ENCODE measurements at places on chromosomes 12 and 14. TPM values are rescaled to one million over a fixed set of nuclear protein-coding genes. Genes with fewer than 3 reads are reported as not detected.
A peak's percentile ranks its signal among the peaks of the same experiment; 100 is the strongest.

DNA sequence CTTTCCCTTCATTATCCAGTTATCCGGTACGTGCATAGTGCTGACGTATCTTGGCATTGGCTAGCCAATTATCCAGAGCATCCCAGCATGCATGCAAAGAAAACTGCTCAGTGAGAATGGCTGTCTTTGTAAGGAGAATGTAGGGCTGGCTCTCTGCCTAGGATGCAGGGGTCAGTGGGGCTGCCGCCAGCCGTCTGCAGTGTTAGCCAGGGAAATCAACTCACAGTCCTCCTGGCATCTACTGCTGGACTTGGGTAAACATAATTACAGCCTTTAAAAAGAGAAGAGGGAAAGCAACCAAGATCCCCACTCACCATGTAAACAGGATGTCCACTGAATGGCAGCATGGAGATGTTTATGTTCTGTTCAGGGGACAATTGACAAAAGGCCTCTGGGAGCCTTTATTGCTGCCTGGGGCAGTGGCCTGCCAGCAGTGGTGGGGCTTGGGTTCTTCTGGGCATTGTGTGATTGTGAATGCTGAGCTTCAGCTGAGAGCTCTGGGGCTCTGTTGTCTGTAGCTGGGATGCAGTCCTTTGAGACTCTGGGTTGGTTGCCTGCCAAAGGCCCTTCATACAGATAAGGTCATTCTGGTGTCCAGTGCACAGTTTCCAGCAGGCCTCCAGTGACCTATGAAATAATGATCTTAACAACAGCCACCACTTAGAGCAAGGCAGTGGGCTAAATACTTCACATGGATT, 121.8 kb downstream of the TBC1D30 start:
- peak; percentile 53 for DNase-seq

- DNase-seq, result no peak
Observed at GRCh38 chr12:40286583-40286982, 61.8 kb downstream of the LRRK2 start.

TAC3 gene
- not detected for total RNA-seq

PRKAG1 gene
- total RNA-seq, result 50.6 TPM

KRT73 gene
- not detected for total RNA-seq

DNA sequence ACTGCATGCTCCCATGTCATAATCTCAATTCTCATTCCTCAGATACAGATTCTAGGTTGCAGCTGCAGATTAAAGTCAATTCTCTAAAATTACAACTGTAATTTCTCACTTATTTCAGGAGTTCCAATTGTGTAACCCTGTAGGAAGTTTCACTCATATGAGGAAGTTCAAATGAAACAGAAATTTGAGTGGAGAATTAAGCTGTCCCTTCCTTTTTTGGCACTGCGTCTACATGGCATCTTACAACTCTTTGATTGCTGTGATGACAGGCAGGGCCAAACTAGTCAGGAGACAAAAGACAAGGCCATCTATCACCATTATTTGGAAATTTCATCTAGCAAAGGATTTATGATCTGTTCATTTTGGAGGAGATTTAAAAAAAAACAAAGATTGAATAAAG, 13.3 kb upstream of the GRIP1 start:
- no peak for DNase-seq

GRCh38 chr14:31945074-31945613, 132.0 kb upstream of the ARHGAP5 start:
- DNase-seq, result no peak

- DNase-seq, result peak; percentile 38
Observed at GRCh38 chr14:94771158-94771905, 1.4 kb upstream of the GSC start.

RD3L gene
- not detected for total RNA-seq

GRCh38 chr14:90519262-90519920, 122.6 kb downstream of the CALM1 start:
- no peak for DNase-seq

GRCh38 chr12:8661751-8662150, 875 bp downstream of the MFAP5 start:
- no peak for DNase-seq

DNA sequence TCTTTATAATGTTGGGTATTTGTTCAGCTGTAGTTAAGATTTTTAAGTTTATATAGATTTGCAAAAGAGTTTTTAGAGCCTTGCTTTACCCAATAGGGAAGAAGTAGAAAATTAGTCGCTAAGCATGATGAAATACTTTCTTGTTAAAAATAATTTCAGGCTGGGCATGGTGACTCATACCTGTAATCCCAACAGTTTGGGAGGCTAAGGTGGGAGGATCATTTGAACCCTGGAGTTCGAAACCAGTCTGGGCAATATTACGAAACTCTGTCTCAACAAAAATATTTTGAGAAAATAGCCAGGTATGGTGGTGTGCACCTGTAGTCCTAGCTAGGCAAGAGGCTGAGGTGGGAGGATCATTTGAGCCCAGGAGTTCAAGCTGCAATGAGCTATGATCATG, 18.7 kb upstream of the SCFD1 start:
- no peak for DNase-seq

GRCh38 chr14:104757238-104757585, 4.3 kb downstream of the SIVA1 start:
- no peak for DNase-seq

- no peak for DNase-seq
Observed at GRCh38 chr12:4144676-4145075, 128.9 kb upstream of the CCND2 start.

GRCh38 chr12:124762791-124763593, 100.7 kb downstream of the SCARB1 start:
- peak; percentile 78 for DNase-seq

DNA sequence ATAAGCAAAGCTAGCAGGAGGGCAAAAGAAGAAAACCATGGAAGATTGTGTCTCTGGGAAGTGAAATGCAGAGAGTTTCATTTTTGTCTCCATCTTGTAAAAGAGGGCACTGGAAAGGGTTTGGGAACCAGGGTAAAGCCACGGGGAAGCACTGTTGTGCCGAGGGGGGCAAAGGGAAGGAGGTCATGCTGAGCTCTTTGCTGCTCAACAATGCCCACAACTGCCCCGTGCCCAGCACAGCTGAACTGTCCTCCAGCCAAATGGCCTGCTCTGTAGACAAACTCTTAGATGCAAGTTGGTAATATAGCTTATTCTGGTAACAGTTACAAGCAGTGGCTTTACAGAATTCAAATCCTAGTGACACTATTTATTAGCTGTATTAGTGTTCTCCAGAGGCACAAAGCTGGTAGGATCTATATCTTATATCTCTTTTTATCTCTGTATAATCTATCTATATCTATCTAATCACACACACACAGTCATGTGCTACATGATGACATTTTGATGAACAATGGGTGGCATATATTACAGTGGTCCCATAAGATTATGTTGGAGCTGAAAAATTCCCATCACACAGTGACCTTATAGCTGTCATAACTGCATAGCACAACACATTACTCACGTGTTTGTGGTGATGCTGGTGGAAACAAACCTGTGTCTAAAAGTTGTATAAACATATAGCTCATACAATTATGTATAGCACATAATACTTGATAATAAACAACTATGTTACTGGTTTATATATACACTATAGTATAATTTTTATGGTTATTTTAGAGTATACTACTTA, 203.4 kb upstream of the DDHD1 start:
- DNase-seq, result no peak

GRCh38 chr12:80869264-80869663, 68.5 kb downstream of the LIN7A start:
- DNase-seq, result no peak

SDR9C7 gene
- 0.48 TPM for total RNA-seq

- DNase-seq, result no peak
Observed at GRCh38 chr12:28583701-28584261, 393.5 kb downstream of the CCDC91 start.

DNA sequence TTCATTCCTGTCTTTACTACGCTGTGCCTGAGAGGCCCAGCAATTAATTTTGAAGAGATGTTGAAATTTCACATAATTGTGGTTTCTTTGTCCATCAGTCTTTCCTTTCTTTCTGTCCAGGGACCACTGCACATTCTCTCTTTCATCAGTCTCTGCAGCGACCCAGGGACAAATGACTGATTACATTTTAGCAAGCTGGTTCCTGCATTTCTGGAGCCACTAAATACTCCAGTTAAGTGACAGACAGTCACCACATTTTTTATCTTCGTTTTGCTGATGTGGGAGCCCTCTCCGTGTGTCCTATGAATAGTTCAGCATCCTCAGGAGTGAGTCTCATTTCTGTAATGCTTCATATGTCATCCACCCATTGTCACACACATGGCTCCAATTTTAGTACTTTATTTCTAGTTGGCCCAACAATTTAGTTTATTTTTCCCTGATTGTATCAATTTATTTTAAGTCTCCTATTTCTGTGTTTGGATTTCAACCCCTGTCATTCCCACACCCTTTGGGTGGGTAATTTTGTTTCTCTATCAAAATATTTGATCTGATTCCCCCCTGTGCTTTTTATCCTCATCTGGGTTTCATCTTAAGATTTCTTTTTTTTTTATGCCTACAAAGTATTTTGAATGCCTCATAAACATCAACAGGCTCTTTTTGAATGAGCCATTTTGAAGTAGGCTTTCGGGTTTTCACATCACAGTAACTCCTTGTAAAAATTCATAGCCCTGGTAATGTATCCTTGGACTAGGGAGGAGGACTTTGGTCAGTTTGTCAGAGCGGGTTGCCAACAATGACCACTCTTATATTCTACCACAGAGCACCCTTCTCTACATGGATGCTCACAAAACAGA, 1196.5 kb downstream of the GALC start:
- DNase-seq, result no peak

SOAT2 gene
- 1.2 TPM for total RNA-seq

GRCh38 chr12:29376118-29376517, 4.9 kb downstream of the ERGIC2 start:
- no peak for DNase-seq

TMEM63C gene
- 0.06 TPM for total RNA-seq

DNA sequence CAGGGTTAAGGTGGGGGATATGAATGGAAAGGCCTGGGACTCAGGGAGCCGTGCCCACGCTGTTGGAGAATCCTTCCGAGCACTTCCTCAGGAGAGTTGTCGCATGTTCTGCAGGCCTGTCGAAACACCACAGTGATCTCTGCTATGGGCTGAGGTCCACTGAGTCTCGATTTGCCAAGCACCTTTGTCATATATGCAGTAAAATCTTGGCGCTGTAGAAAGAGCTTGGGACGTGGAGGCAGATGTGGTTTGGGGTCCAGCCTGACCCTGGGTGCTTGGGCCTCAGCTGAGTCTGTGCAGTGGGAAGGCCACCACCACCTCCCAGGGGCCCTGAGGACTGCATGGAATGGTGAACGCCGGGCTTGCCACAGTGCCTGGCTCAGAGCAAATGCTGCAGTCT, 32.9 kb downstream of the C14orf132 start:
- no peak for DNase-seq

- DNase-seq, result no peak
Observed at GRCh38 chr12:53181935-53182334, 1.2 kb upstream of the CSAD start.

DNA sequence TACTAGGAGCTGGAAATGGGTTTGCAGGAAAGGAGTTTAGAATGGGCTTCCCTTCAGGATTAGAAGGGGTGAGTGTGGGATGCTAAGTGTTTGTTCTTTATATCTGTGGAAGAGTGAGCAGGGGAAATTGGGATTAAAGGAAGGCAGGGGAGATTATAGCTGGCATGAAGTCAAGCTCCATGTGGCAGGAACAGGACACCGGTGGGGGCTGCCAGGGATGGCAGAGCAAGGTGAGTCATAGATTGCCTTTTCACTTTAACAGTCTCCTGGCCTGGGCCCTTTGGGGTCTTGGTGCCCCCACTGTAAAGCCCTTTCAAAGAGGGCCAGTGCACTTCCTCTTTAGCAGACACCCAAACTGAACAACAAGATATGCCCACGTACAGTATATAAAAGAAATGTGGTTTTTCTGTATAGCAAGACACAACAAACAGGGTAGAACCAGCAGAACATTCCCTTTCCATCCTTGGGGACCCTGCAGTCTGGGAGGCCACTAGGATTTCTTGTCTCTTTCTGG, 23.1 kb upstream of the FBXO21 start:
- no peak for DNase-seq

GRCh38 chr14:37539992-37540391, 55.1 kb downstream of the FOXA1 start:
- DNase-seq, result no peak

IL31 gene
- total RNA-seq, result not detected

DNA sequence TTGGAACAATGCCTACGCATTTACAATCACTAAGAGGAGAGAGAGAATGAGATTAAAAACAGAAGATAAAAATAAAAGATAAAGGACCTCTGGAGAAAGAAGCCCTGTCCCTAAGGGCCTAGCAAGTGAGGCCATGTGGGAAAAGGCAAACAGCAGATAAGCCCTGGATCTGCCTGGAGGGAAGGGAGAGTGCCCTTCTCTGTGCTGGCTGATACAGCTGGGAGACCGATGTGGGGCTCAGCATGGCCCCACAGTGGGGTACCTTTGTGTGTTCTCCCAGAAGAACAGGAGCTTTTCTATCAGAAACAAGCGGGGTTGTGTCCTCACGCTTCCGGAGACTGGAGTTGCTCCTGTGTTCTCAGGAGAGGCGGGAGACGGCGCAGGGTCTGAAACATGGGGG, 59.9 kb downstream of the TMCC3 start:
- no peak for DNase-seq

CCDC38 gene
- total RNA-seq, result not detected

DNA sequence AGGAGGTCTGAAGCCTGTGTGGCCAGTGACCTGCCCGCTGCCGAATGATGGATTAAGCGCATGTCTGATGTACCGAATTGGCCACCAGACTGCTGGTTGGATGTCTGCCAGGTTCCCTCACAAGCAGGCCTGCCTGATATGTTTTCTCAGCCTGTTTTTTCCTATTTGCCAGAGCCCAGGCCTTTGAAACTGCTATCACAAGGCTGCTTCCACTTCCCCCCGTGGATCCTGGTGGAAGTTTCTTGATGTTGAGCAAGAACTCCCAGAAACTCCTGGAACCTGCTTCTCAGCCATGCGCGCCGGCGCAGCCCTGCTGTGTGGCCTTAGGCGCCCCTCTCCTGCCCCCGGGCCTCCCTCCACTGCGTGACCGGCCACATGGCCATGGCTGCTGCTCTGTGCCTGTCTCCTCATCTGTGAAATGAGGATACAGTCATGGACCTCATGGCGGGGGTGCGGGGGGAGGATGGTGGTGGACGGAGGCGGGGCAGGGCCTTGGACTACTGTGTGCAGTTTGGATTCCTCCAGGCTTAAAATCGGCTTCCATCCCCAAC, 56.6 kb downstream of the CALM1 start:
- DNase-seq, result no peak

CLEC4D gene
- total RNA-seq, result 1.4 TPM

- DNase-seq, result no peak
Observed at GRCh38 chr14:42533476-42533875, 926.8 kb downstream of the LRFN5 start.

ARHGEF25 gene
- 72.0 TPM for total RNA-seq

- DNase-seq, result no peak
Observed at GRCh38 chr12:32567296-32567674, 111.8 kb upstream of the DNM1L start.

LPAR5 gene
- 2.5 TPM for total RNA-seq

- no peak for DNase-seq
Observed at GRCh38 chr14:77554207-77554606, 55.6 kb upstream of the ISM2 start.

- no peak for DNase-seq
Observed at GRCh38 chr12:97764700-97765099, 302.1 kb downstream of the RMST start.

TAS2R31 gene
- total RNA-seq, result 5.3 TPM

- DNase-seq, result peak; percentile 77
Observed at GRCh38 chr14:70808416-70809224, 693 bp downstream of the MAP3K9 start.

MLEC gene
- 67.4 TPM for total RNA-seq

TAS2R46 gene
- 3.3 TPM for total RNA-seq

SIX4 gene
- total RNA-seq, result 3.0 TPM

CCDC177 gene
- not detected for total RNA-seq
